Cardiac atrium fibroblast (primary cell): ENCODE measurements at places on chromosomes 4 and X. TPM values are rescaled to one million over a fixed set of nuclear protein-coding genes. Genes with fewer than 3 reads are reported as not detected.

The CSN3 gene
- not detected in 2 replicates for total RNA-seq

The PRKX gene
- total RNA-seq, result 6.5 and 21.1 TPM in 2 replicates

The CPE gene
- total RNA-seq, result 2.7 and 5.7 TPM in 2 replicates

The PDE6B gene
- total RNA-seq, result 0.81 and 14.8 TPM in 2 replicates

The AFM gene
- total RNA-seq, result not detected in 2 replicates

The CLGN gene
- total RNA-seq, result not detected in 2 replicates

The MORC4 gene
- 13.0 and 15.6 TPM in 2 replicates for total RNA-seq

The SPANXA1 gene
- total RNA-seq, result not detected in 2 replicates

The XAGE2 gene
- total RNA-seq, result not detected in 2 replicates

The SSX4B gene
- not detected in 2 replicates for total RNA-seq

The CWH43 gene
- total RNA-seq, result not detected in 2 replicates

The EVC2 gene
- total RNA-seq, result 5.2 and 7.9 TPM in 2 replicates

The LNX1 gene
- 2.9 and 7.6 TPM in 2 replicates for total RNA-seq

The APLN gene
- total RNA-seq, result 31.4 and 52.8 TPM in 2 replicates

The ZNF732 gene
- under 0.01 and 0.36 TPM in 2 replicates for total RNA-seq

The MAGEE1 gene
- total RNA-seq, result 0.65 and 1.1 TPM in 2 replicates

The CHIC1 gene
- 3.4 and 8.7 TPM in 2 replicates for total RNA-seq

The STPG2 gene
- total RNA-seq, result not detected in 2 replicates

The DCX gene
- not detected in 2 replicates for total RNA-seq

The FAM184B gene
- total RNA-seq, result under 0.01 TPM in 1 of 2 replicates, not detected in the other

The S100G gene
- total RNA-seq, result not detected in 2 replicates

The DACH2 gene
- not detected in 2 replicates for total RNA-seq

The SHOX gene
- total RNA-seq, result not detected in 2 replicates

The MAGEA10 gene
- total RNA-seq, result not detected in 2 replicates

The TRMT10A gene
- 2.8 and 5.1 TPM in 2 replicates for total RNA-seq

The RAB40A gene
- 0.16 and 0.90 TPM in 2 replicates for total RNA-seq

The HNRNPDL gene
- total RNA-seq, result 92.6 and 98.0 TPM in 2 replicates
